Gastrocnemius medialis (tissue), 4 donors: ENCODE measurements at places on chromosomes 3 and 15.
A peak's percentile ranks its signal among the peaks of the same experiment; 100 is the strongest.

- DNase-seq: no peak
These were observed 85.5 kb downstream of the FLNB start for GRCh38 chr3:58093574-58094195.

- no peak for DNase-seq
These were observed 25.7 kb downstream of the LIPC start for GRCh38 chr15:58457466-58457965.

DNA sequence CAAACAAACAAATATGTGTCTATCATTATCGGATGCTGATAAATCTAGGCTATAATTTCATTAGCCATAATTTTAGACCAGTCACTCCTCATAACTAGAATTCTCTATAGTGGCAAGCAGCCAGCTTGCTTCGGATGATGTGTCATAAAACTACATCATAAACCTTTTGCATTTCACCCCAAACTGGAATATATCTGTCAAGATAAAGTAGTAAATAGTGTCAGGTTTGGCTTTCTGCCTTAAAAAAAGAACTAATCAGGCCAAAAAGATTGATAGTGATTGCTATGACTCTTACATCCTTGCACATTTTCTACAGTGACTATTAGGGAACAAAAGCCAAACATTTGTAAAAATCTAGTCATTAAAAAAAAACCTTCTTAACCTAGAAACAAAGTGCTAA is 51.0 kb downstream of the DPPA2 start:
- no peak for DNase-seq

GRCh38 chr3:17811646-17812045 is 69.2 kb upstream of the TBC1D5 start:
- DNase-seq: no peak

- no peak for DNase-seq
These were observed 31.4 kb upstream of the TKT start for GRCh38 chr3:53287131-53287629.

DNA sequence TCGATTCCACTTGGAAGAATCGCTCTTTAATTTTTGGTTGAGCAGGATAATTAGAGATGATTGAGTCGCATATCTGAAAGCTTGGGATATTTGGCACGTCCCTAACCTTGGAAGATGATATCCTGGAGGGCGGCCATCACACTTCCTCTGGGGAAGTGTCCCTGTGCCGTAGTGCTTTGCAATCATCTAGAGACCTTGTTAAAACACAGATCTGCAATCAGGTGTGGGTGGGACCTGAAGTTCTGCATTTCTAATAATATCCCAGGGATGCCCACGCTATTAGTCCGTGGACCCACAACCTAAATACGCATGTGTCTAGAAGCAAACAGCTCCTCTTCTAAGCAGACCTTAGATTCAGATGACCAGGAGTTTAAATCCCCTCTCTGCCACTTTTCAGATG is 20.5 kb downstream of the MYO1E start:
- no peak for DNase-seq

DNA sequence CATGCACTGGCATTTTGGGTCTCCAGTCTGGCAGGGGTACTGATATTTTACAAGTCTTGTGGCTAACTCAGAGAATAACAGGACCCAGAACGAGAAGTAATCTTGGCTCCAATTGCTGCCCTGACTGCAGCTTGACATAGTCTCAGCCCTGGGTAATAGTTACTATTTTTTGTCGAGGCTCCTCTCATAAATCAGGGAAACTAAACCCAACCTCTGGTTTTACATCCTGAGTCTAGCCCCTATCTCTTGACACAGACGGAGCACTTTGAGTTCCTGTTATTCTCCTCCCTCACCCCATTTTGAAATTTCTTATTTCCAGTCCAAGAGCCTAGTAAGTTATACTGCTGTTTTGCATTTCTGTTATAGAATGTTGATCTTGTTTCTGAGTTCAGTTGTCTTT is 276.1 kb upstream of the GOLIM4 start:
- no peak for DNase-seq

DNA sequence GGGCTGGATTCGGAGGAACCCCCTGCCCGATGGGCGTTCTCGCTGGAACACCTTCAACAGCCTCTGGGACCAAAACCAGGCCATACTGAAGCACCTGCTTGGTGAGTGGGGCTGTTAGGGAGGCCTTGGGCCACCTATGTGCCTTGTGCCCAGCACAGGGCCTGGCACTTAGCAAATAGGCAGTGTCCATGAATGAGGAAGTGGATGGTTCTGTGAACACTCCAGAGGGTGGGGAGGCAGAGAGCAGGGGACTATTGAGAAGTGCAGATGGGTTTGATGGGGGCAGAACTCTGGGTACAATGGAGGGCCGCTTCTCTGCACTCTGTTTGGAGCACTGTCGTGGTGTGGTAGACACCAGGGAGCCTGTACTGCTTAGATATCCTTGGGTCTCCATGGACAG is 1.5 kb downstream of the ECE2 start:
- no peak for DNase-seq

GRCh38 chr3:11019116-11019819 is 26.7 kb downstream of the SLC6A1 start:
- DNase-seq: no peak

- no peak for DNase-seq
These were observed 291.0 kb downstream of the CLSTN2 start for GRCh38 chr3:140225996-140226395.

DNA sequence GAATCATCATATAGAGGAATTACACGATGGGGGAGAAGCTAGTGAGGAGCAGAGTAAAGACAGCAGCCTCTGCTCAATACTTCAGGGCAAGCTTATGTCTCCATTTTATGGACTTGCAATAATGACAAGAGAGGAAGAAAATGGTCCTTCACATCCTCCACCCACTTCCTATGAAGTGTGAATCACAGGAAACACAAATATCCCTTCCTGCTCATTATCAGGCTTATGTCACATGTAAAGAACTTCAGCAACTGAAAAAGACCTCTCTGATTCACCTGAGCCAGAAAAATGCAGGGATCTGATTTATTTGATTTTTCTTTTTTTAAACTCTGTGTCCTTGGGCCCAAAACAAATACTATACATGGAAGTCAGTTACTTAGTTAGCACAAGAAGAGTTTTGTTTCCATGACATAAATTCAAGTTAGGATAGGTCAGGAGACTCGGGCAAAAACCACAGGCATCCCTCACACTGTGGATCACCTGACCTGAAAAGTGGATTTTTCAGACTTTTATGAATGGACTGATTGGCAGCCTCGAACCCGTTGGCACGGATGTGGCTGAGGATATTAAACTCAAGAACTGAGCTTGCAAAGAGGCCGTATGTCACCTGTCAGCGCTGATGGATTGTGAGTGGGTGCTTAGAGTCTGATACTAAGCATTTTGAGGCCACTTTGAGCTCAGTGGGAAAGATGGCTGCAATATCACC is 620.8 kb upstream of the MDFIC2 start:
- no peak for DNase-seq

DNA sequence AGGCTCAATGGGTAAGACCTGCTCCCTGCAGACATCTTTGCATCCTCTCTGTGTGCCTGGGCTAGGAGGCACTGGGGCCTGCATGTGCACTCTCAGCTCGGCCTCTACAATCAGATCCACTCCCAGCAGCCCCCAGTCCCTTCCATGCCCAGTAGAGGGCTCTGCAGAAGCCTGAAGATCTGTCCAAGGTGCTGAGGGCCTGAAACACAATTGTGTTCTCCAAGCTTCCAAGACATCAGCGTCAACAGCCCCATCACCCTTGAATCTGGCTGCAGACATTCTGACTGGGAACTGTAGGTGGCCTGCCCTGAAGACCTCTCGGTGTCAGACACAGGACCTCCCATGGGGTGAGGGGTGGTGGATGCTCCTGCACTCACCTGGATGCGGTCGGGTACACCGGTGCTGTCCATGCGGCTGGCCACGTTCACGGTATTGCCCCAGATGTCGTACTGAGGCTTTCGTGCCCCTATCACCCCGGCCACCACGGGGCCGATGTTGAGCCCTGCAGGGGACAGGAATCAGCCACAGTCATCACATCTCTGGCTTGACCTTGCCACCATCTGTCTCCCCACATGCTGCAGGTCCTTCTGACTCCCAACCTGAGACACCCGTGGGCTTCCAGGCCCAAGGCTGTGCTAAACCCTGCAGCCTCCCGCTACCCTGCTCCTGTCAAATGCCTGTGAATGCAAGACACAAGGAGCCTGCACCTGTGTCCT is 84.7 kb downstream of the SEC22A start:
- DNase-seq: no peak

DNA sequence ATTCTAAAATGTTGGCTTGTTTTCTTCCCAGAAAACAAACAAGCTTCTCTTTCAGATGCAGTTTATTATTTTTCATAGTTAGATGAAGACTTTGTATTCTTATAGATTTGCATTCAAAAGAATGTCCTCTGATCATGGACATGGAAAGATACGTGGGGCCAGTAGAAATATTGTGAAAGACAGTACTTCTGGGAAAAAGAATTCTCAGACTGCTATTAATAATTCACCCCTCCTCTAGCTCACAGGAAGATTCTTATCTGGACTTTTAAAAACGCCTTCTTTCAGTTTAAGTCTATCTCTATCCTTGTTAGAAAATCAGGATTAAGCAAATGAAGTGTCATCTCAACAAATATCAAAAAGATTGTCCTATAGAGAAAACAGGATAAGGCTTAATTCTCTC is 514.1 kb upstream of the ADAMTS9 start:
- no peak for DNase-seq

GRCh38 chr3:139574026-139574947 is 34.7 kb upstream of the RBP1 start:
- DNase-seq: peak; percentile 24

- DNase-seq: no peak
These were observed 704.7 kb downstream of the GRM7 start for GRCh38 chr3:7565574-7565973.

- DNase-seq: no peak
These were observed 65.8 kb downstream of the DTWD1 start for GRCh38 chr15:49686599-49686998.

DNA sequence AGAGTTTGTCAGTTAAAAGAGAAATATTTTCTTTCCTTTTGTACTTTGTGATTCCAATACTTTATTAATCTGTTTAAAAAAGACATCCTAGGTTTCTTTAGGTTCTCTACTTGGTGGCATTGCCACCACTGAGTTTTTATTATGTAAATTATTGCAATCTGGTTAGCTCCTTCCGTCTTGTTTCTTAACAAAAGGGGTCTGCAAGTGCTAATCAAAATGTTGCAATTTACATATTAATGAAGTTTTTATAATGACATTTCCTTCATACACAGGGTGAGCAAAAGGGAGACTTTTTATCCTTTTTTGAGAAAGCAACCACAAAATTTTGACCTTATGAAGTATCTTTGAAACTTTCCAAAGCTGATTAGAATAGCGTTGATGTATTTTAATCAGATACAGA is 1307.3 kb downstream of the ROBO2 start:
- no peak for DNase-seq

DNA sequence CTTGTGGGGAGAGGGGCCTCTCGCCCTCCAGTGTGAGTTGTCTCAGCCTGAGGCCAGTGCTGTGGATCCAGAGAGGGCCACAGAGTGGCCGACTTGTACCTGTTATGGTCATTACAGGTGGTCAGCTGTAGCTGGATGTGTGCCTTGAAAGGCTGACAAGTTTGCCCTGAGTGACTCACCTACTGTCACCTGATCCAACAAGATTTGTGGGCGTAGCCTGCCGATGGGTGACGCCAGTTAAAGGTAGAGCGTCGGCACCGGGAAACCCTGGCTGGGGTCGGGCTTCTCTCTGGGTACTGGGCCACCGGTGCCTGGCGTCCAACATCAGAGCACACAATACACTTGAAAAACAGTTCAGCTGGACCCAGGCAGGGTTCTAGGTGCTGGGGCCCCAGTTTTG is 2.8 kb upstream of the ISG20 start:
- no peak for DNase-seq

GRCh38 chr15:89002281-89002761 is 85.9 kb upstream of the ABHD2 start:
- DNase-seq: no peak

GRCh38 chr15:33089878-33090757 is 104.4 kb downstream of the FMN1 start:
- peak; percentile 56 for DNase-seq

- no peak for DNase-seq
These were observed 239.3 kb downstream of the DTWD1 start for GRCh38 chr15:49860101-49860500.
